ENCODE measurements at places on chromosomes 12 and 14.

DNA sequence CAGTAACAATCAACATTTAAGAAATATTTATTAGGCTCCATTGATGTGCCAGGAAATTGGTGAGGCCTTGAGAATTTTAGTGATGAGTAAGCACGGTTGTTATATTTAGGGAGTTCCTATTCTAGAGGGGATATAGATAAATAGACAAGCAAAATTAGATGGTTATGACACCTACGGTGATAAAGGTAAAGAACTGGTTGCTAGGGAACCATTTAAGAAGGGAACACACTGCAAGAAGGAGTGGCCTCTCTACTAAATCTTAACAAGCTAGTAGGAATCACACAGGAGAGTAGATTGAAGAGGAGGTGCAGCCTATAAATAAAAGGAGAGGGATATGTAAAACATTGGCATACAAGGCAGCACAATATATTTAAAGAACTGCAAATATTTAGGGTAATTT, 155.2 kb downstream of the LRIG3 start:
- DNase-seq, result no peak

GRCh38 chr12:56278905-56279304, 12.2 kb downstream of the COQ10A start:
- no peak for DNase-seq

DNA sequence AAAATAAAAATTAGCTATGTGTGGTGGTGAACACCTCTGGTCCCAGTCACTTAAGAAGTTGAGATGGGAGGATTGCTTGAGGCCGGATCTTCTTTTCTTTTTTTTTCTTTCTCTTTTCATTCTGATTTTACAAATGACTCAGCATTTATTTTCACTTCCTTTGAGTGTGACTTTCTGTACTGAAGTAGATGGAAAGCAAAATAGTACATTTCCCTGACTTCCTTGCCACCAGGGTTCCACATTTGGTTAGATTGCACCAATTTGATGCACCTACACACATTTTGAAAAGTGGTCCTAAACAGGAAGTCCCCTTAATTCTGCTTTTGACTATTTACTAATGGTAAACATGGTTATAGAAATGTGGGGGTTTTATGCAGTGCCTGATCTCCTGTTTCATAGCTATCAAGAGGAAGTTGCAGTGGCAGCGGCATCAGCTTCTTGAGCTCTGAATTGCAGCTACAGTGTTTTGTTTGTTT, 13.0 kb upstream of the LEMD3 start:
- DNase-seq, result peak; percentile 17

DNA sequence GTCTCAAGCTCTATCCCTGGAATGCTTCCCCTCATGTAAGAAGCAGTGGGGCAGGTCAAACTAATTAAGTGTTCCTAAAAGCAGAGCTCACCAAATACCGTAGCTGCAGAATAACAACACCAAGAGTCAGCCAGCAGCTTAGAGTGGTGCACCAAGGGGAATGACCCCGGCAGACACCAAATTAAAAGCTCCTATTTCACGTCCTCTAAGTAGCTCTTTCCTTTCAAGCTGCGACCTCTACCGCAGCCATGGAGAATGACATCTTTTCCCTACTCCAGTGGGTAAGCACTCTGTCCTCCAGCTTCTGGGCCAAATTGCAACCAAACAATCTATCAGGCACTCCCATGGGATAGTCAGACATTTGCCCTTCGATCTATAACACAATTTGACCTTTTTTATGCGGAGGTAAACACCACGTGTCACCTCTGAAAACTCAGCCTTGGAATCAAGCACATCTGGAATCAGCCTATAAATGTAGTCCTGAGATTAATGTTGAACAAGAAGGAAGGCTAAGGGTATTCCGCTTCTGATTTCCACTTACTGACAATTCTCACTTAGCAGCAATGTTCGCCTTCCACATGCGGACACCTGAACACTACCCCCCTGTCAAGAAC, 67.6 kb upstream of the CDKN3 start:
- no peak for DNase-seq

GRCh38 chr14:64979336-64980074, 7.2 kb upstream of the FNTB start:
- DNase-seq, result no peak

DNA sequence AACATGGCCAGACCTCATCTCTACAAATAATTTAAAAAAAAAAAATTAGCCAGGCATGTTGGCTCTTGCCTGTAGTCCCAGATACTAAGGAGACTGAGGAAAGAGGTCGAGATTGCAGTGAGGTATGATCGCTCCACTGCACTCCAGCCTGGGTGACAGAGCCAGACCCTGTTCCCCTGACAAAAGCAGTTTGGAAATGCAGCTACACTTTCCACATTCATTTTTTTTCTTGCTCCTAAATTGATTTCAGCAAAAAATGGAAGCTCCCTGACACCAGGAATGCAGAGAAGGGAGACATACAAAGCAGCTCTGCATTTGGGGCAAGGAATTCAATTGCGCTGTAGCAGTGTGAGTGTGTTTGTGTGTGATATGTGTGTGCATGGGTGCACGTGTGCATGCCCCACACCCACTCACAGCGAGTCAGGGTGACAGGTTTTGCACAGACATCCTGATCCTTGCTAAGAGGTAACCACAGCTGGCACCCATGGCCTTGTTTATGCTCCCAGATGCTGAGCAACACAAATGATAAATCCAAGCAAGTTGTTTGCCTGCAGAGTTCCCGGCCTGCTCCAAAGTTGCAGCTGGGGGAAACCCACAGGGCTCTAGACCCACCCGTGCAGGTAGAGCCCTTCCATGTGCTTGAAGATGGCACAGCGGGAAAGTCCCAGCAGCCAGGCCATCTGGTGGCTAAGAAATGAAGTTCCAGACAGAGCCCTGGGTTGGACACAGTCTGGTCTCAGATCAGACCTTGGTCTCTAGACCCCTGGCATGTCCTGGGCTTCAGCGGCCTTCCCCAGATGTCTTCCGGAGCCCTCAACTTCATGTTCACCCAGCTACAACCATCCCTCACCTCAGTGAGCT, 25.9 kb upstream of the BDKRB2 start:
- DNase-seq, result no peak

DNA sequence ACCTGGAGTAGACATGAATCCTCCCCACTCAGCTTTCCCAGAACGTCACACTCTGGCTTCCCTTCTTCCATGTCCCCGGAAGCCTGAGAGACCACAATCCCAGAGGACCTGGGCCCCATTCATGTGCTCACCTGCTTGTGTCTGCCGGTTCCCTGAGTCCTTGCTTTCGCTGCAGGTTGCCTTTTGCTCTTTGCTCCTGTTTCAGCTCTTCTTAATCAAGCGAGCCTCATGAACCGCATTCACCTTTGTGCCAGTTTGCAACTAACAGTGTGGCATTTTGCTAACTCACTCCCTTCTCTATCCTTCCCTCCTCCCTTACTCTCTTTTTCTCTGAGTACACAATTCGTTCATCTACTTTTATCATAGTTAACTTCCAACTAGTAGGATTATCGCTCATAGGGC, 23.1 kb downstream of the ENTPD5 start:
- no peak for DNase-seq
